EH (cell line): ENCODE measurements at places on chromosomes 3 and 15.

GRCh38 chr15:93028111-93028631 lies 60.8 kb downstream of the RGMA start:
- DNase-seq, result no peak

GRCh38 chr3:15319575-15319974 lies 12.8 kb downstream of the SH3BP5 start:
- peak; percentile 80 for DNase-seq

- no peak for DNase-seq
Measured at GRCh38 chr3:152470095-152470494, 201.4 kb downstream of the MBNL1 start.

- DNase-seq, result peak; percentile 55
Measured at GRCh38 chr15:70604666-70605315, 158.6 kb downstream of the UACA start.

DNA sequence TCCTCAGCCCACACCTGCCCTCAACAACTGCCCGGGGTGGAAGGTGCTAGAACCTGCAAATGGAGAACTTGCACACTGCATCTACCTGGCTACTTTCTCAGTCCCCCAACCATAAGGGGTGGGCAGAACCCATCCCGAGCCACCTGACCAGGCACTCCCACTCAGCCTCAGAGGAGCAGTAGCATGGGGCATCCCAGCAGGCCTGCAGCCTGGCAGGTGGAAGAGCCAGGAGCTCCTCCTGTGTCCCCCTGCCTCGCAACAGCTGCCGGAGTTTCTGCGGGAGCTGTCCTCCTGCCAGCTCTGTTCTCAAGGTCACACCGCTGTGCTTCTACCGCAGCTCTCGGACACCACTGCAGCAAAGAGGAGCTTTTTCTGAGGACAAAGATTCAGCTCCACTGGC lies 27.5 kb downstream of the RAB6B start:
- no peak for DNase-seq

DNA sequence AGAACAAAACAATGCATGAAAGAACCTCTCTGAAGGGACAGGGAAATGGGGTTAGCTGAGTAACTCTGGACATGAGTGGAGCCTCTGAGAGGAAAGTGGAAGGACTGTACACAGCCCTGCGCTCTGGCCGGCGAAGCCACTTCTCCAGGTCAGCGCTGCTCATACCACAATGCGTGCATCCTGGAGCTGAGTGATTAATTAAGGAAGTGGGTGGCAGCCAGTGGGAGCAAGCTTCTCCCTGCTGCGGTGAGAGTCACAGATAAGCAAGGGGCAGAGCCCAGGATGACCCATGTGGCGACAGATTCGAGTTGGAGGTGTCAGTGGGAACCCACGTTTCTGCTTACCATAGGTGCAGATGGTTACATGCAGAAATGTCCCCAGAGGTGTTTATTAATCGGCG lies 48.0 kb downstream of the KLF15 start:
- no peak for DNase-seq

- no peak for DNase-seq
Measured at GRCh38 chr15:50075319-50075718, 43.7 kb downstream of the ATP8B4 start.

DNA sequence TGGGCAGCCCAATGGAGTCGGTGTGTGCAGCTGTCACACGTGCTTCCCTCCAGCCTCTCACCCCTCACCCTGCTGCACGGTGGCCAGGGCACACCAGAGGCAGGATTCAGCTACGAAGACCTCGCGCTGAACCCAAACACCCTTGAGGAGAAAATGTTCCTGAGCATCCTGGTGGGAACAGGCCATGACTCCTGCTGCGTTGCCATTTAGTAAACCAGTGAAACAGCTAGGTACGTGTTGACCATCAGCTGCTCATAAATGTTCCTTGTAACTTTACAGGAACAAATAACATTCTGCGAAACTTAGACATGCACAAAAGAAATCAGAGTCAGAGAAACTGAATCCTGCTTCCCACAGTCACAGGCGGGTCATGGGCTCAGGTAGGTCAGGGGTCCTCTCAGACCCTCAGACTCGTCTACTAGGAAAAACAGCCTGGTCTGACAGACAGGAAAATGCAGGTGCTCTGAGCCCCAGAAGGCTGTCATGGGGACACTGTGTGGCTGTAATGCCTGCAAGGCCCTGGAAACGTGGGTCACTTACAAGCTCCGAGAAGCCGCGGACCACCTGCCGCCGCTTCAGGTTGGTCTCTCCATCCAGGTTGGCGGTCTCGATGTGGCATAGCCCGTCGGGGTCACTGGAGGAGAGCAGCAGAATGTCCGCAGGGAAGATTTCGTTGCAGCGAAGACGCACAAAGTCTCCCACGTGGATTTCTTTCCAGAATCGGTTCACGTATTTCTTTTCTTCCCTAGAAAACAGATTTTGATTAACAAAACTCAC lies 82.5 kb downstream of the ATP10A start:
- no peak for DNase-seq

DNA sequence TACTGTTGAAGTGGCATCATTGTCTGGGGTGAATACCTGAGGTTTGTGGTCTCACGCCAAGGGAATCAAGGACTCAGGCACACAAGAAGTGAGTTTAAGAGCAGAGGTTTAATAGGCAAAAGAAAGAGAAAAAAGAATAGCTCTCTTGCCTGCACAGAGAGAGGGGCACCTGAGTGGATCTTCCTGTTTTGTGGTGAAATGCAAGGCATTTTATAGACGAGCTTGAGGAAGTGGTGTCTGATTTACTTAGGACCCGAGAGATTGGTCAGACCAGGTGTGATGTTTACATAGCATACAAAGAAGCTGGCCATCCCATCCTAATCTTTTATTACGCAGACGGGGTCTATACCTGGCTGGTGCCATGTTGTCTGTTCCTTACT lies 13.2 kb downstream of the CCR5 start:
- DNase-seq, result no peak

GRCh38 chr3:45683417-45684326 lies 5.5 kb upstream of the SACM1L start:
- DNase-seq, result no peak

DNA sequence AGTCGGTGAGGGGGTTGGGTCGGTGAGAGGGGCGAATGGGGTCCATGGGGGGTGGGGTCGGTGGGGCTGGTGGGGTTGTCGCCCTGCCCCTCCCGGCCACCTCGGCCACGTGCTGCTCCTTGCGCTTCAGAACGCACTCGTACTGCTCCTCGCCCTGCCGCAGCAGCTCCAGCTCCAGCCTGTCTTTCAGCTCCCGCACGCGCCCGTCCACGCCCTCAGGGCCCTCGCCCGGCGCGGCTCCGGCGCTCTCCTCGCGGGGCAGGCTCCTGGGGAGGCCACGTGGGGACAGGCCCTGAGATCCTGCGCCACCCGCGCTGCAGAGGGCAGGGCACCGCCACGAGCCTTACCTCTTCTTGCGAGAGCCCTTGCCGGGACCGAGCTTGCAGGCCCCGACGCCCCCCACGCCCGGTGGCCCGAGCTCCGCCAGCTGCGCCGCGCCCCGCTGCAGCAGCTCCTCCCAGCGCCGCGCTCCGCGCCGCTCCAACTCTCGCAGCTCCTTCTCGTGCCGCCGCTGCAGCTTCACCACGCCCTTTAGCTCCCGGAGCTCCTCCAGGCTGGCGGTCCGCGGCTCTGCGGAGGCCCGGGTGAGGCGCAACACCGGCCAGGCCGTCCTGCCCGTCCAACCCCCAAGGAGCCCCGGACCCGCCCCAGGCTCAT lies 8.2 kb upstream of the ANKRD63 start:
- peak; percentile 69 for DNase-seq

DNA sequence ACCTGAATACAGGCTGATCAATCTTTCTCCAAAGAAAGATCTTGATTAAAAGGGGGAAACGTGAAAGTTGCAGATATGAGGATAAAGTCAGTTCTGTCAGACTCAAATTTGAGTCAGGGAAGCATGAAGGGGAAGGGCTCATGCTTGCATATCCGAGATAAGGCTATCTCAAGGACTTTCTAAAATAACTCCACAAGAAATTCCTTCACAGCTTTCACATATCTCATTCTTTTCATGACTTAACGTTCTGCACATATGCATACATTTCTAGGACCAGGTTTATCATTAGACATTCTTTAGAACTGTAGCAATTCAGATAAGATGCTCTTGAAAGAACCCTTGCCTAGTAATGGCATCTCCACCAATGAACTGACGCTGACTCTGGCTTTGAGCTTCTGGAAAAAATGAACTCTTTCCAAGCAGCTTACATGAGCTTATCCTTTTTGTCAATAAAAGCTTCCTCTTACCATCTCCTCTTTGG lies 15.9 kb downstream of the SH3GL3 start:
- no peak for DNase-seq

GRCh38 chr3:119318876-119319275 lies 24.7 kb downstream of the ARHGAP31 start:
- peak; percentile 68 for DNase-seq

GRCh38 chr15:43516185-43516584 lies 1.2 kb upstream of the MAP1A start:
- DNase-seq, result peak; percentile 79

DNA sequence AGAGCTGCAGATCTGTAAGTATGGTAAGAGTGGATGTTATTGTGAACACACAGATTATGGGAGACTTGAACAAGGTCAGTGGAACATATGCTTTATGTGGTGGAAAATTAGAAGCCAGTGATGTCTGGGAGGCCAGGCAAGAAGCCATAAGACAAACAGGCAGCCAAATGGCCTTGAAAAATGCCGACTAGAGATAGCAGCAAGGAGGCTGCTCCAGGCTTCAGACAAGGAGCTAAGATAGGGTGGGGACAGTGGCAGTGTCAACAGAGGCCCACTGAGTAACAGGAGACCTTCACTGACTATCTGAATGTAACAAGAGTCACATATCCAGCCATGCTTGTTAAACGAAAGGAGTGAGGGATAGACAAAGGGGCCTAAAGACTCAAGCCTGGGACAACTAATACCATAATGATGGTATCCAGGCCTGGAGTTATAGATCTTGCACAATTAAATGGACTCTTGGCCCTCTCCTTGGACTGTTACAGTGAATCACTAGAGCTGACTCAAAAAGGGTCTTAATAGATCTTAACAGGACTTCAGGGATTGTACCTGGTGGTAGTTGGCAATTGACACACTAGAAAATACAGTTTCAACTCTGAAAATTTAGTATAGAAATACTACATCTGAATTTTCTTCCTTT lies 50.6 kb downstream of the CFAP20DC start:
- DNase-seq, result no peak

- DNase-seq, result no peak
Measured at GRCh38 chr15:80531796-80532195, 127.6 kb downstream of the ARNT2 start.

DNA sequence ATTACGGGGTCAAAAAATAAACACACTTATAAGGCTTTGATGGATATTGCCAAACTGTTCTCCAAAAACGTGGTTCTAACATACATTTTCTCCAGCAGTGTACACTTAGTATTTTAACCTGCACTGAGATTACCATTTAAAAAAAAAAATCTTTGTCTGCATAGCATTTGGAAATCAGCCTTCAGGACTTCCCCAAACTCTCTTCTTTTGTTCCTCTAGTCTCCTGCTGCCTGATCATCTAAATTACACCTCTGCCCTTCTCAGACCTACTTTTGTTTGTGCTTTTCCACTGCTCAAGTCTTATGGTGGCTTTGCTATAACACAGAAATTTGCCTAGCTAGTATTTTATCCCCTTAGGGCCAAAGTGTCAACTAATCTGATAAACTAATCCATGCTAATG lies 3.8 kb downstream of the NCEH1 start:
- no peak for DNase-seq

DNA sequence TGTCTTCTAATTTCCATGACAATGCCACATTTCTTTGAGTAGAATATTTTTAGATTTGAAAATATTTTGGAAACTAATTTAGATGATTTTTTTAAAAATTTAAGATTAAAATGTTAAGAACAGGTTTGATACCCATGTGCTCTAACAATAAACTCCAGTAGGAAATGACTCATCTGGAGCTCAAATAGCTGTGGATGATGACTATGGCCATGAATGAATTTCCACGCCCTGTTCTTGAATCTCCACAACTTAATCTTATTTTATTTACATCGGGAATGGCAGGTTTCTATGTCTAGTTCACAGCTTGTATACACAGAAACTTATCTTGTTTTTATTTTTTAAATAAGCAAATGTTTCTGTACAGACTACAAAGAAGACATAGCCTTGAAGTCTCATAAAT lies 726.8 kb downstream of the NAALADL2 start:
- peak; percentile 73 for DNase-seq

DNA sequence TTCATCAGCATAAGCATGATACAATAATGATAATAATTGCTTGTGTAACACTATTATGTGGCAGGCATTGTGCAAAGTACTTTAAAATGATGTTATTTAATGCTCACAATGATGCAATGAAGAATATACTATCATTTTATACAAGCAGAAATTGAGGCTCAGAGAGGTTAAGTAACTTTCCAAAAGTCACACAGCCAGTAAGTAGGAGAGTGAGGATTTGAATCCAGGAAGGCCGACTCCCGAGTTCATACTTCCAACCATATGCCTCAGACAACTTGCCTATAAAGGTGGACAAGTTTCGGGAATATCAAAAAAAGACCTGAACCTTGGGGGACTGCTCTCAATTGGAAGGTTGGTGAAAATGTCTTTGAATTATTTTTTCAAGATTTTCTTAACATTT lies 19.9 kb downstream of the RARB start:
- no peak for DNase-seq

DNA sequence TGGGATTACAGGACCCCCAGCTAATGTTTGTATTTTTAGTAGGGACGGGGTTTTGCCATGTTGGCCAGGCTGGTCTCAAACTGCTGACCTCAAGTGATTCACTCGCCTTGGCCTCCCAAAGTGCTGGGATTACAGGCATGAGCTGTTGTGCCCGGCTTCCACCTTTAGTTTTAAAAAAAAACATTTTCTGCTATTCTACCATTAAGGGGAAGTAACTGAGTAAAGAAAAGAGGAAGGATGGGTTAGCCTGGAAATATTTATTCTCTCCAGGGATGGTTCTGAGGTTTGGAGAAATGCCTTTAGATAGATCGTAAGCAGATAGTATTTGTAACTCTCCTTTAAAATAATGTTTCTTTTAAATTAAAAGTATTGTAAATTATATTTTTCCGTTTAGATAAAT lies 3.1 kb downstream of the AP4E1 start:
- DNase-seq, result no peak

- peak; percentile 77 for DNase-seq
Measured at GRCh38 chr15:33132722-33133345, 61.7 kb downstream of the FMN1 start.

DNA sequence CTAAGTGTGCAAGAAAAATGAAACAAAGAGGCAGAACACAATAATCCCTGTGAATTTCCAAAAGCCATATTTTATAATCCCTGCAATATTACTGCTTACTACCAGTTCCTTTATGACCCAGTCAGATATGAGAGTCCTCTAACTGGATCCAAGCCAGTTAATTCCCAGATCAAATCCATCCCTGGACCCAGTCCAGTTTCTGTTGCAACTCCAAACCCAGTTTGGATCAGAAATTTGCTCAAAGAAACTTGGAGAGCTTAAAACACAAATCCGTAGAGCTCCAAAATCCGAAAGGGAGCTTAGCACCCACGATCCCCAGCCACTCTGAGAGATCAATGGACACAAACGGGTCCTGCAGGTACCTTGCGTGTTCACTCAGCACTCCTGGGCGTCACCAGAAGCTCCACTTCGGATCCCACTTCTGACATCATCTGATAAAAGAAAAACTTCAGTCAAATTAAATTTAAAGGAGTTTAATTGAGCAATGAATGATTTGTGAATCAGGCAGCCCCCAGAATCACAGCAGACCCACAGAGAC lies 32.6 kb upstream of the THUMPD3 start:
- no peak for DNase-seq

- DNase-seq, result no peak
Measured at GRCh38 chr3:53712817-53713388, 133.3 kb downstream of the CHDH start.
